AG09309 (cell line): ENCODE measurements at places on chromosomes 6 and 20.

GRCh38 chr6:29200767-29201662, 30.3 kb downstream of the OR2J2 start:
- no peak for DNase-seq

DNA sequence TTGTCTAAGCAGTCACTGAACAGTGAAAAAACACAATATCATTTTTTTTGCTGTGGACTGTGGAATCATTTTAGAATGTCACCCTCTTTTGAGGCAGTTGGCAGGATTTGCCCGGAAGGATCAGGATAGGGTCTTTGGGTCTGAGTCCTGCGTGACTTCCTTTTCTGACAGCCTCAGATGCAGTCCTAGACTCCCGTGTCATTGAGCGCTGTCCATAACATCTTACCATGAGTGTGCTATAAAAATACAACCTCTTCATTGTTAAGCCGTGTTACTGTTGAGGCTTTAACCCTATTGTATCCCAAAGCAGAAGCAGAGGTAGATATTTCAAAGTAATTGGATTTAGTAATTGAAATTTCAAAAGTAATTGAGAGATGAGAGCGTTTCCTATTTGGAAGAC, 30.6 kb downstream of the ARID1B start:
- no peak for DNase-seq

GRCh38 chr6:150327117-150327774, 41.6 kb upstream of the IYD start:
- no peak for DNase-seq

DNA sequence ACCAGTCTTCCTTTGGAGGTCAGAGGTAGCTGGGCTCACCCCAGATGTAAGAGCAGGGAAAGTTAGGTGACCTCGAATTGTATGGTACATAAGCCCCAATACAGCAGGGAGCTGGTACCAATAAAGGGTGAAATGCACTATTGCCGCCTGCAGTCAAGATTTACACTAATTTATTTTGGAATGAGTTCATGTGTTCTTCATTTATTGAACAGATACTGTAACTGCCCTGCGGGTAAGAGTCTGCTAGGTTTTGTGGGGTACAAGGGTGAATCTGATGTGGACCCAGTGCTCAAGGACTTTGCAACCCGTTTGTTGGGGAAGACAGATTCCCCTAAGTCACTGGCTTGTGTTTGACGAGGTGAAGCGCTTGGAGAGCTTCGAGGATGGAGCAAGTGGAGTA, 2.5 kb upstream of the DNAJC5 start:
- DNase-seq, result no peak

DNA sequence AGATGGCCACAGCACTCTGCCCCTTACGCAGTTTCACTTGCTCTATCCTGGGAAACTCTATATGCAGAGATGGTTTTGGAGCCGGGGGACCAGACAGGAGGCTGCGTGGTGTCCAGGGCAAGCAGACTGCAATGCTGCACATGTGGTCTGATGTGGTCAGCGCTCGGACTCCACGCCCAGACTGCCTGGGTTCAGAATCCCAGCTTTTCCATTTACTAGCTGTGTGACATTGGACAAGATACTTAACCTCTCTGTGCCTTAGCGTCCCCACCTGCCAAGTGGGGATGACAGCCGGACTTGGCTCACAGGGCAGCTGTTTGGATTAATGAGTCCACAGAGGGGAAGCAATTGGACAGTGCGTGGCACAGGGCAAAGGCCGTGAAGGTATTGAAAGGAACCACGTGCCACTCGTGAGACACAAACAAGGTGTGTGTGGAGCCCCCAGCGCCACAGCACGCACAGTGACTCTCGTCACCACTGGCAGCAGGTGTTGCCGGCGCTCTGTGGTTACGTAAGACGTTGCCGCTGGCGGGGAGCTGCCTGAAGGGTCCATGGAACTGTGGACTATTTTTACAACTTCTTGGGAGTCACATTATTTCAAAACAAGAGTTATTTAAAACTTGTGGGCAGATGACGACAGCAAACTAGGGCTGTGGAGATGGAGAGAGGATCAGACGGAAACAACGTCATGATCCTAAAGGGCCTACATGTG, 201.4 kb downstream of the PREX1 start:
- no peak for DNase-seq

DNA sequence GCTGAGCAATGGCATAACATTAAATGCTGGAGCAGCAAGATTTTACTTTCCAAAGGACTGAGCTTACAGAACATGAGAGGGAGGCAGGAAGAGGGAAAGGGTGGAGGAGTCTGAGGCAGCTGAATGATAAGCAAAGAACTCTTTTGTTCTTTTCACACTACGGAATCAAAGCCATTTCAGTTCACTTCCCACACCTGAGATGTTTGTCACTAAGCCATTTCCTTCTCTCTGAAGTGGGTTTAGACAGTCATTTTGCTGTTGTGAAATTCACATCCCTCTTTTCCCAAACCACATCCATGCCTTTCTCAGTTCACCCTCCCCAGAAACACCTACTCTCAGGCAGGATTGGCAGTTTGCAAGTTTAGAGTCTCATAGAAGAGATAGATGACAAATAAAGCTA, 267.9 kb downstream of the ADGRG6 start:
- DNase-seq, result no peak

DNA sequence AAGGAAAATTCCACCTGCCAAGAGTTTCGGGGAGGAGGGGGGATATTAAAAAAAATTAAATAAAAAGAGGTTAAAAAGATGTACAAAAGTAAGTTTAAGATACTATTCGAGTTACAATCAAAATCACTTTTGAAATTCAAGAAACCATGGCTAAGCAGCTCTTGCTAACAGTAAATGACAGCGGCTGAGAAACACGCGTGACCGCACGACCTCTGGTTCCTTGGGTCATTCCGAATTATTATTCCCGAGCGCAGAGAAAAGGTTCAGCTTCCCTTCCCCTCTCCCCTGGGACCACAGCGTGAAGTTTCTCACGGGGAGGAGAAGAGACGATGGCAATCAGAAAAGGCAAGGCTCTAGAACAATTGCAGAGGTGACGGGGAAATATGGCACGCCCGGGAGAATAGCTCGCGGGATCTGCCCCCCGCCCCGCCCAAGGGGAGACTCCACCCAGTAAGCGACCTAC, 496 bp downstream of the TMEM242 start:
- DNase-seq, result peak; percentile 31

DNA sequence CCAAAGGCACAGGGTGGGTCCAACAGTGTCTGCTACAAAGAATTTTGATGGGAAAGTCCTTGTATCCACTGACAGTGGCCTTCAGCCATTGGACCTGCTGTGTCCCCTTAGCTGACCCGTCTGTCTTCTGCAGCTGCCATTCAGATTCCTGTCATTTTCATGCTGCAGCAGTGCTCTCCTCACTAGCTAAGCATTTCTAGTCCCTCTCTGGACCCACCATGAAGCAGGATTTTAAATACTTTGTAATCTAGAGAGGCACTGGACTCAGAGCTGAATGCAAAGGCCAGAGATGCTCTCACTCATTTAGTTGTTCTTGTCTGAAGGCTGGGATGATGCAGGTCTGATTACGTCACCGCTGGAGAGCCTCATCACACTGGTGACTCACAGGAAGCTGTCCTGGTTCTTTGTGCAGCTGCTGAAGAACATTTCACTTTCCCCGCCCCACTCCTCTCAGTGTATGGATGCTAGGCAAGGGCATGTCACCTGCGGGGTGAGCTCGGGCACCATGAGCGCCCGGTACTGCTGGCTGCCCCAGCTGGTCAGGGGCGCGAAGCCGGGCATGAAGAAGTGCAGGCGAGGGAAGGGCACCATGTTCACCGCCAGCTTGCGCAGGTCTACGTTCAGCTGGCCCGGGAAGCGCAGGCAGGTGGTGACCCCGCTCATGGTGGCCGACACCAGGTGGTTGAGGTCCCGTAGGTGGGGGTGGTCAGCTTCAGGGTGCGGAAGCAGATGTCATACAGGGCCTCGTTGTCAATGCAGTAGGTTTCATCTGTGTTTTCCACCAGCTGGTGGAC, 19.4 kb upstream of the TUBB2A start:
- DNase-seq, result no peak

DNA sequence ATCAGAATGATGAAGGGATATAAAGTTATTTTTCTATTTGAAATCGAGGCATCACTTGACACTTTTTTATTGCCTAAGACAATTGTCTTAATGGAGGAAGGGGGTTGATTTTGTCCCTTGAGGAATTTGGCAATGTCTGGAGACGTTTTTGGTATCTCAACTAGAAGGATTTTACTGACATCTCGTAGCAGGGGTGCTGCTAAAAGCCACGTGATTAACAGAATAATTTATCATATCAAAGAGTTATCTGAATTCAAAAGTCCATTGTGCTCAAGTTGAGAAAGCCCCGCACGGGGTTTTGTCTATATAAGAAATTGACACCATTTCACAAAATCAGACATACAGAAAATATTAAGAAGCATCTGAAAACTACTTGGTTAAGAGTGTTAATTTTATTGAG, 1.5 kb upstream of the TAAR6 start:
- DNase-seq, result no peak

DNA sequence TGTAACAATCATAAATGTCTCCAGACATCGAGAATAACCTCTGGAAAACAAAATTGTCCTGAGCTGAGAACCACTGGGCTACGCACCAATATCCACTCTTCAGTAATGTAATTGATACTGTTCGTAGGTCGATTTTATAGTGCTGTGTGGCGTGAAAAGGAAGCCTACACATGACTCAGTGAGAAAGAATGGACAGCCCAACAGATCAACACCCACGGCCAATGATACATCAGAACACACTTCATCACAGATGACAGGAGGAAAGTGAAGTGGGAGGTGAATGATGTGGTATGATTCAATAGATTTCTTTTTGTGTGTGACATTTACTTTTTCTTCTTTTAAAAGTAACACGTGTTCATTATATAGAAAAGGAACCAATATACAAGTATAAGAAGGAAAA, 93.5 kb downstream of the RPS12 start:
- DNase-seq, result no peak

DNA sequence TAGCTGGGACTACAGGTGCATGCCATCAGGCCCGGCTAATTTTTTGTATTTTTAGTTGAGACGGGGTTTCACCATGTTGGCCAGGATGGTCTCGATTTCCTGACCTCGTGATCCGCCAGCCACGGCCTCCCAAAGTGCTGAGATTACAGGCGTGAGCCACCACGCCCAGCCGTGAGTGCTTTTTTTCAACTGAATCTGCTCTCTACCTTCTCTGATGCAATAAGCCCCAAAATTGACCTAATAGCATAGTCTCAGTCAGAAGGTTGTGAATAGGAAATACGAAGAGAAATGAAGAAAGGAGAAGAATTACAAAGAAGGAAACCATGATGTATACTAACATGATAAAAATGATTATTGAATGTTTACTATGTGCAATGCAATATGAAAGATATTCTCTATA, 33.2 kb downstream of the BEND6 start:
- no peak for DNase-seq

GRCh38 chr6:116369964-116370759, 585 bp upstream of the DSE start:
- no peak for DNase-seq

- DNase-seq, result no peak
Measured at GRCh38 chr20:2397595-2398145, 17.0 kb downstream of the TGM6 start.

- no peak for DNase-seq
Measured at GRCh38 chr6:61809004-61809595, 476.9 kb downstream of the KHDRBS2 start.

GRCh38 chr6:16705081-16705993, 55.9 kb downstream of the ATXN1 start:
- DNase-seq, result no peak

GRCh38 chr20:62702895-62703852, 5.5 kb upstream of the NTSR1 start:
- peak; percentile 64 for DNase-seq

DNA sequence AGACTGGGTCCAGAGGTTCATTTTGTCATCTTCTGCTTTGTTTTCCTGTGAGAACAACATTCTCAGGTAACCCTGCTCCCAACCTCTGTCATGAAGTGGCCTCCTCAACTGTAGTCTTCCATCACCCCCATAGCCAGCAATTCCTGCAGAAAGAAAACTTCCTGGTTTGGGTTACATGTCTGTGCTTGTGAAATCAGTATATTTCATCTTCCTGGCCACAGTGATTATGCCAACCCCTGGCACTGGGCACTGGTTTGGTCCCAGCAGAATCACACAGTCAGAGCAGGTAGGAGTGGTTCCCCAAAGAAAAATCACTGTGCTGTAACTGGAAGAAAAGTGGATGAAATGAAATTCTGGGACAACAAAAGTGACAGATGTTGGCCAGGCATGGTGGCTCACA, 52.5 kb downstream of the CRYBG1 start:
- no peak for DNase-seq

DNA sequence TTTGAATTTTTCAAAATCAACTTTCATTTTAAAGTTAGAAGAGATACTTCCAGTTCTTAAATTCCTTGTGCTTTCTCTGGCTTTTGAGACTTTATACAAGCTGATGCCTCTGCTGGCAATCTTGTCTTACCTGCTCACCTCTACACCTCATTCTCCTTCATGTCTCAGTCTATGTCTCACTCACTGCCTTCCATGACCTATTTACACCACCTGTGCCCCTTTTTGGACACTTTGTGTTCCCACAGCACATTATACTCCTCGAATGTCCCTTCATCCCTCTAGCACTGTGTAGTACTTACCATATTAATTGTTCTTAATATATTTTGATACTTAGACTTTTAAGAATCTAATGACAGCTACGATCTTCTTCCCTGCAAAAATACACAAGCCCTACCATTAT, 15.3 kb downstream of the PHIP start:
- DNase-seq, result no peak

- no peak for DNase-seq
Measured at GRCh38 chr6:157267654-157268053, 55.7 kb downstream of the TMEM242 start.
